Hematopoietic multipotent progenitor cell treated with erythropoietin and hydrocortisone succinate and interleukin-3 and kit ligand, for 17 days (in vitro differentiated cells): ENCODE measurements at places on chromosomes 7 and 10.

GRCh38 chr7:142851919-142852318 is 3.0 kb upstream of the EPHB6 start:
- DNase-seq: no peak

GRCh38 chr10:126350216-126350992 is 37.9 kb downstream of the ADAM12 start:
- no peak for DNase-seq

GRCh38 chr10:22821501-22821900 is 106.4 kb upstream of the ARMC3 start:
- DNase-seq: no peak

GRCh38 chr10:89590326-89590725 is 54.7 kb downstream of the PANK1 start:
- no peak for DNase-seq

DNA sequence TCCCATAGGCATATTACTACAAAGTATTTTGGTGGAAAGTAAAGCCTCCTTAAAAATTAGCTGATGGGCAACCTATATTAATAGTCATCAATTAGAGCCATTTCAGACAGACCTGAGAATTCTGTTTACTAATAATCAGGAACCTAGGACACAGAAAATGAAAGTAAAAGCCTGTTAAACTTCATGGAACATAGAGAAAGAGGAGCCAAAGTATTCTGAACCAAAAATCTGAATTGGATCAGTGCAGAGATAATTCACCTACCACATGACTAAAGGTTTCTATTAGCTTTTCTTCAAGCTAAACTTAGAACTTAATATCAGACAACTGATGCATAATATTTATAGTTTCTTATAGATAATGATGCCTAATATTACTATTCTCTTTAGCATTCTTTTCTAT is 204.5 kb upstream of the RHOBTB1 start:
- no peak for DNase-seq

- DNase-seq: no peak
Observed at GRCh38 chr7:149214020-149214720, 18.8 kb downstream of the ZNF282 start.

- no peak for DNase-seq
Observed at GRCh38 chr7:37882086-37882485, 33.7 kb downstream of the NME8 start.

DNA sequence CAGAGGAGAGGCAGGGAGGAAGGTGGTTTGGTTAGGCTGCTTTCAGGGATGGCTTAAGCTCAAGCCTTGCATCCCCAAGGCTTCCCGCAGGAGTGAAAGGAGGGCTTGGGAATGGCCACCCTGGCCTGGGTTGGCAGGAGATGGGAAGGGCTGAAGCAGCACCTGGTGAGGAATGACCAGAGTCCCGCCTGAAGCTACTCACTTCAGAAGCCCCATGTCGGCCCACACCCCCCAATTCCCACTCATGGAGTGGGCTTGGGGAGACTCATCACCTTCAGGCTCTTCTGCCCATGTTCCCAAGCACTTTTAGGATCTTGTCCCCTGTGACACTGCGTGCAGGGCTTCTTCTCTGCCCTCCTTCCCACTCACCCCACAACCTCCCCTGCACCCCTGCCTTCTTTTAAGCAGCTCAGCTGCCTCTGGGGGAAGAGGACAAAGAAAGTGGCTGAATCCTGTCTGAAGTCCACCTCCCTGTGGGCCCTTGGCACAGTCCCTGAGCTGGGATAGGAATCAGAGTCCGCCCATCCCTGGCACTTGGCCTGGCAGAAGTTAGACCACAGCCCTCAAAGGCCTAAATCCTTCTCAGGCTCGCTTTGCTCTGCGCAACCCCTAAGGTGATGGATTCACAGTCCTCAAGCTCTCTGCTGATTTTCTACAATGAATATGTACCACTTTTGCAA is 16.5 kb downstream of the RGR start:
- DNase-seq: no peak

DNA sequence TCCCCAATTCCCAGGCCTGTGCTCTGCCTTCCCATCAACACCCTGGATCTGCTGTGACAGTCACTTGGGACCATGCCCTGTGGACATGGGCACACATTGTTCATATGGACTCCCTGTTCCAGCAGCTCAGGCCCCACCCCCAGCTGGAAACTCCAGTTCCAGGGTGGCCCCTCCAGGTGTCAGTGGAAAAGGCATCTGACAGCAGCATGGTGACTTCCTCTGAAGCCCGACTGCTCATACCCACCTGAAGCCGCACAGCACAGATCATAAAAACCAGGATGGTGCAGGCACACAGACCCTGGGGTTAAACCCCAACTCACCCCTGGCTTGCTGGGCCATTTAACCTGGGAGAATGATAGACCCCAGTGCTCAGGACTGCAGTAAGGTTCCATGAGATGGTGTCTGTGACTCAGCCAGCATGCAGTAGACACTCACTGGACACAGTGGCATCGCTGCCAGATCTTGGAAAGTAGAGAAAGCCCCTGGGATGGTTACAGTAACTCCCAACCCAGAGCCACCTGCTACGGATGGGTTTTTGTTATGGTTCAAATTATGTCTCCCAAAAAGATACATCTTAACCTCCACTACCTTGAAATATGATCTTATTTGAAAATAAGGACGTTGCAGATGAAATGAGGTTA is 72.6 kb upstream of the NANOS1 start:
- no peak for DNase-seq

GRCh38 chr7:4208586-4208985 is 473.5 kb upstream of the FOXK1 start:
- DNase-seq: no peak

DNA sequence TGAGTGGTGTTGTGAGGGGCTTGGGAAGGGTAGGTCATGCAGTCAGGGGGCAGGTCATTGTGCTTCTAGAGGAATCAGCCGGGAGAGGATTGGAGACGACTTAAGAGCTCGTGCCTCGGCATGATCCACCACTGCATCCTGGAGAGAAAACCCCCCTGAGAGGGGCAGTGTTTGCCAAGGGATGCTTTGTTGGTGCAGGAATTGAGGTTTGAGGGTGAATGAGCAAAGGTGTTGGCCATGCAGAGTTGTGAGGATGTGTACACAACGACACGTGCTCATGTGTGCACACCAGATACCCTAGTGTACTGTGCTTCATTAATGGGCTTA is 85.6 kb upstream of the ANLN start:
- no peak for DNase-seq

DNA sequence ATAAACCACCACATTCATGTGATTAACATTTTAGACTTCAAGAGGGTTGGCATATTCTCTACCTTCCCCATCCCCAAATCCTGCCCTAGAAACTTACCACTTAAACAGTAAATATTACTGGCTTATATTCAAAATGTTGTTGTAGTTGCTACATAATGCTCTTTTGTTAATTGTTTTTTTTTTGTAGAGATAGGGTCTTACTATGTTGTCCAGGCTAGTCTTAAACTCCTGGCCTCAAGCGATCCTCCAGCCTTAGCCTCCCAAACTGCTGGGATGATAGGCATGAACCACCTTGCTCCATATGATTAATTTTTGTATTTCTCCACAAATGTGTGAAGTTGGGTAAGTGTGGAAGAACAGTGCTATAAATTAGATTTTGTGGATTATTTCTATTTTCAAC is 6.5 kb downstream of the PDK4 start:
- DNase-seq: no peak

DNA sequence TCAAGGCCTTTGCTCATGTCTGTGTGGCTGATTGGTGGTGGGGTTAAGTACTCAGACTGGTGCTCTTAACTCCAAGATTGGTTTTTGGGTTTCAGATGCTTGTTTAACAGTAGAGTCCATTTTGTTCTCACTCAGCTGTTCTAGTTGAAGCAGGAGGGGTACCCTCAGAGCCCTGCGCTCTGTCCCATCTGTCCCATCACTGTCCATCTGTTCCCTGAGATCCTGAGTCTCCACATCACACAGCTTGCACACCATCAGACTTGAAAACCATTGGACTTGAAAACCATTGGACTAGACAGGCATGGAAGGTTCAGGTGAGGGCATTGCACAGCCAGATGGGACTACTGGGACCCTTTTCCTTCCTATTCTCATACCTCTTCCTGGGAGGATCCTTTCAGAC is 39.3 kb downstream of the TMEM178B start:
- DNase-seq: no peak

DNA sequence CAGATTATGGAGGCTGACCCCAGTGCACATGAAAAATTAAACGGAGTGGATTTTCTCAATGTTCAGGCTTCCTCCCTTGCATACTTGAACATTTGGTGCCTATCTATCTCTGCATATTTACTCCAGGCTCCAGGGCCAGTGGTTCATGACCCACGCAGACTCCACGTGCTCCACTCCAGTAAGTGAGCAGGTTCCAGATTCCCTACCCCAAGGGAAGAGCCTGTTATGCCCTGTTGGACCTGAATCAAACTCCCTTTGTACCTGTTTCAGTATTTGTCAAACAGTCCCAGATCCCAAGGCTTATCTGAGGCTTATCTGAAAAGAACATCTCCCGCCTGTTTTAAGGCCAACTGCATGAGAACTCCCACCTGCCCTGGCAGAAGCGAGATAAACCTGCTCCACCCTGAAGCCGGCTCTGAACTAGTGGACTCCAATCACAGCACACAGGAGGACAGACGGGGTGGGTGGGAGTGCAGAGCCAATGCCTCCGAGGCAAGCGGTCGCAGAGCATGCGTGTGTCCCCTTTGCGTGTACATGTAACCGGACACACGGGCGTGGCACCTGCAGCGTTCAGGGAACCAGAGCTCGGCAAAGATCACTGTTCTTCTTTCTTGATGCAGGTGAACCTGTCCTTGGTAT is 2.3 kb upstream of the FUOM start:
- DNase-seq: no peak

- DNase-seq: no peak
Observed at GRCh38 chr10:64519831-64520230, 998.6 kb downstream of the REEP3 start.

GRCh38 chr10:6173203-6173602 is 29.5 kb upstream of the PFKFB3 start:
- DNase-seq: no peak

DNA sequence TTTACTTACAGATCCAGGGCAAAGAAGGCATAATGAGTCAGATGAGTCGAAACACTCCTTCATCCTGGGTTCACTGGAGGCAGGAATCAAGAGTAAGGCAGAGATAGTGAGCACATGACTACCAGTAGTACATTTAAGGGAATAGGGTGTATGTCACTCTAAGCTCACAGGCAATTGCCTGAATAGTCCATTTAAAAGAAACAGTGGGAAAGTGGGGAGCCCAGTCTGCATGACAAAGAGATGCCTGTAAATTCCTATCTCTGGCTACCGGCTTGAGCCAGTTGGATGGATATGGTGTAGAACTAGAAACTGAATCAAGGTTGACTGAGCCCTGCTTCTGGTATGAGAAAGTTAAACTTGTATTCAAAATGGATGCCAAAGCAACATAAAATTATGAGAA is 861.5 kb upstream of the ZWINT start:
- DNase-seq: no peak

DNA sequence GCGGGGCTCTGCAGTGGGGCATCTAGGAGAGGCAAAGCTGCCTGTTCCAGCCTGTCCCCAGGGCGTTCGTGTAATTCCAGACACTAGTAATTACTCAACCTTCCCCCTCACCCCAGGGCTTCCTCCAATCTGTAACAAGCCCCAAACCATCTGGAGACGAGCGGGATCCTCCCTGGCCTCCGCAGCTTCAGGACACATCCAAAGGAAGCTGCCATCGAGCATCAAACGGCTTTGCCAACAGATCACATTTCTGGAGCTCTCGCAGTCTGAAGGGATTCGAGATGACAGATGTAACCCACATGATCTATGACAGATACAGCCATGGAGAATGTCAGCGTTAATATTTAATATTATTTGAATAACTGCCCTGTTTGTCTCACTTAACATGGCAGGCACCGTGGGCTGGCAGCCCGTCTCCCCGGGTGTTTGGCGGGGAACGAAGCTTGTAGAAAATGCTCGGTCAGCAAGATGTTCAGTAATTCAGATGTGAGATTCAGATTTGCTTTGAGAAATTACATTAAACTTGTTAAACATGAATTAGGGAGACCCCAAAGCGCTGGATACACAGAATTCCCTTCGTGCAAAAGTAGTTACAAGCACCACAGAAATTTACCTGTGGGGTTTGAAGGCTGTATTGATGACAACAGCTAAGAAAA is 108.5 kb upstream of the C7orf33 start:
- no peak for DNase-seq

- no peak for DNase-seq
Observed at GRCh38 chr10:107616031-107616430, 451.5 kb upstream of the SORCS1 start.

GRCh38 chr7:29447828-29448227 is 115.8 kb upstream of the PRR15 start:
- no peak for DNase-seq

DNA sequence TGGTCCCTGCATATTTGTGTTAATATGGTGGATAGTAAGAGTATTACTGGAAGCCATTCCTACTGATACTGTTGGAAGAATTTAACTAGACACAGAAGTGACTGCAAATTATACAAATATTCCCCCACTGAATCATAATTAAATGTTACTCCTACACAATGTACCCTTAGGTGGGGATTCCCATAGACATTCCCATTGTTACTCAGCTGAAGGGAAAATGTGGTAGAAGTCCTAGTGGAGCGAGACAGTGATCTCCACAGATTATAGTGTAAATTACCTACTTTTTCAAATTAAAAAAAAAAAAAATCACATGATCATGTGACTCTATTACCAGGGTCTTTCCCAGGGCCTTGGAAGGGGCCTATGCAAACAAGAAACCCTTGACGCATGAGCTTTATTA is 611.8 kb downstream of the LRMDA start:
- DNase-seq: no peak

DNA sequence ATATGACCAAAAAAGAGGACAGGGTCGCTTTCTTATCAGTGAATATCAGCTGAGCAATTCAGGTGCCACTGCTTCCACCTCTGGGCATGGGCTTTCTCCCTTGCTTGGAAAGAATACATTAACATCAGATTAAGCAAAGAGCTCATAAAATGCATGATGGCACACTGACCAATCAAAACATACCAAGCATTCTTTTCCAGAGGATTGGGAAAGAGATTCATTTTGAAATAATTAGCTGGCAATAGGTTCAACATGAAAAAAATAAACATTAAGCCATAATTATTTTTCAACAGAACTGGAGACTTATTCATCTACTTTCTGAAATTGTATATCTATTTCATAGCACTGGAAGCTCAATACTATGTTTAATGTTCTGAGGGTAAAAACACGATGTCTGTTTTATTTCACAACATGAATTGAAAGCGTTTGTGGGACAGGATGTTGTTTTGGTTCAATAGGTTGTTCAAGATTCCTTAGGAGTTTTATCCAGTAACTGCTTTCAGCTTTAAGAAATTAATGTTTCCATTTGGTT is 53.2 kb downstream of the TFAM start:
- DNase-seq: no peak

GRCh38 chr7:16755397-16755796 is 1.8 kb downstream of the TSPAN13 start:
- no peak for DNase-seq
